ENCODE measurements at places on chromosomes 12 and 14.

DNA sequence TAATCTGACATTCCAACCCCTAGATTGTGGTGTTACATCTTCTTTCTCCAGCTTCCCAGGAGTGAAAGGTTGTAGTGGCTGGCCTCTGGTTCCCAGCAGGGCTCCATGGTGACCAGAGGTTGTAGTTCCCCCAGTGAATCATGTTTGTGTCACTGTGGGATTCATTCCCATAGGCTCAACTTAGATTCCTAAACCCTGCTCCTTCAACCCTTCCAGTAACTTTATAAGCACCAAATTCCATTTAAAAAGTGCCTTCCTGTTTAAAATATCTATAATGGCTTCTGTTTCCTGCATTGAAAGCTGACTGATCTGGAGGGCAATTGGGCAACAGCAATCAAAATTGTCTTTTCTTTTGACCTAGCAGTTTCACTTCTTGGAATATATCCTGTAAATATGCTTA lies 40.5 kb upstream of the TBC1D15 start:
- DNase-seq: no peak

GRCh38 chr12:102593134-102593533 lies 112.8 kb upstream of the IGF1 start:
- DNase-seq: no peak

DNA sequence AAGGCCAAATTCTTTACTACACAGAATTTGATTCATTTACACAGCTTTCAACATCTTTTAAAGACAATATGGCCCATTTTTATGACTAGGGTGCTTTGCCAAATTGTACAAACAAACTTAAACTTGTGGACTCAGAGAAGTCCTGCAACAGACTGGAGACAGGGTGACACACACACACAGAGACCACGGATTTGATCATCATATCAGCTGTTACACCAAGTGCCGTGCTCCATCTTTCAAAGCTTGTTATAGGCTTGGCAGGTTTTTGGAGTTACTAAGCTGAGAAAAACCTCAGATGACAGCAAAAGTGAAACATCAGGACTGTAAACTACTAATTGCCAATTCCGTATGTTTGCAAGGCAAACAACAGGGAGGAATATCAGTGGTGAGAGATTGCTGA lies 811.7 kb downstream of the GALC start:
- no peak for DNase-seq

- DNase-seq: peak; percentile 75
Observed at GRCh38 chr12:4276524-4277204, 3.1 kb downstream of the CCND2 start.

DNA sequence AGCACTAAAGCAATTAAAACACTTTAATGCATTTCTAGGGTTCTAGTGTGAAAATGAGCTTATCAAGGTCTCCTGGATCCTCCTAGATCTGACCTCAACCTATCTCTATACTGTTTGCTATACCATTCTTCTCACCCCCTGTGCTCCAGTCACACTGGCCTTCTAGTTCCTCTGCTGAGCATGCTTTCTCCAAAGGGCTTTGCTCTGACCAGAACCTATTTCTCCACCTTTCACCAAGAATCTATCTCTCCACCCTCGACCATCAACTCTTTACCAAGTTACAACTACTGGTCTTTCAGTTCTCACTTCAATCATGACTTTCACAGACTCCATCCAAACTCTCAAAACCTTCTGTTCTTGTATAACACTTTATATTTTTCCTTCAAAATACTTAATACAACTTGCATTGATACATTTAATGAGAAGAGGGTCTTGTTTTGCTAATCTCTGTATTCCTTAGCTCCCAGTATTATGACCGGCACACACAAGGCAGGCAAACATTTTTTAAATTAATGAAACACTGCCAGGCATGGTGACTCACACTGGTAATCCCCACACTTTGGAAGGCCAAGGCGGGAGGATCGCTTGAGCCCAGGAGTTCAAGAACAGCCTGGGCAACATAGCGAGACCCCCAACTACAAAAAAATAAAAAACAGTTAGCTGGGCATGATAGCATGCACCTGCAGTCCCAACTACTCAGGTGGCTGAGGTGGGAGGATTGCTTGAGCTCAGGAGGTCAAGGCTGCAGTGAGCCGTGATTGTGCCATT lies 22.8 kb downstream of the PPP1R12A start:
- DNase-seq: no peak

DNA sequence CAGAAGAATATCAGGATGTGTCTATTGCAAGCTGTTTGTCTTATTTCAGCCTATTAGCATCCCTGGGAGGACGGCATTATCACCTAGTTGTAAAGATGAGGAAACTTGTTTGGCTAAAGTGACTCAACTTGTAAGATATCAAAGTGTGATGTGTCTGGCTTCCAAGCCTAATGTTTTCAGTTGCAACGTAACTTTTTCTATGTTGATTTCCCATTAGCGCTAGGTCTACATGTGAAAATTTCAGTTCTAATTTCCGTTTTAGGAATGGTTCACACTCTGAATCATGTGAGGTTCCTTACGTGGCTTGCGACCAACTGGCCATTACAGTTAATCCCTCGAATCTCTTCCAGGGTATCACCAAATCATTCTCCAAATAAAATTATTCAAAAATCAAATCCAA lies 58.0 kb downstream of the LLPH start:
- no peak for DNase-seq

- no peak for DNase-seq
Observed at GRCh38 chr14:67242168-67242420, 859 bp downstream of the PALS1 start.

GRCh38 chr14:105390849-105391500 lies 7.4 kb upstream of the TEX22 start:
- DNase-seq: no peak

- no peak for DNase-seq
Observed at GRCh38 chr14:99407416-99407815, 73.2 kb downstream of the SETD3 start.

DNA sequence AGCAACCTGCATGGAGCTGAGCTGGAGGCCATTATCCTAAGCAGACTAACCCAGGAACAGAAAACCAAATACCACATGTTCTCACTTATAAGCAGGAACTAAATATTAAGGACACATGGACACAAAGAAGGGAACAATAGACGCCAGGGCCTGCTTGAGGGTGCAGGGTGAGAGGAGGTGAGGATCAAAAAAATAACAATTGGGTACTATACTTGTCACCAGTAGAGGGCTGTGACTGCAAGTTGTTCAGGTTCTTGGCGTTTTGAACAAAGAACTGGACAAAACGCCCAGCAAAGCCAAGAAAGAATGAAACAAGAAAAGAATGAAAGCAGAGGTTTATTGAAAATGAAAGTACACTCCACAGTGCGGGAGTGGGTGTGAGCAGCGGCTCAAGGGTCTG lies 208.5 kb upstream of the NEDD1 start:
- no peak for DNase-seq

DNA sequence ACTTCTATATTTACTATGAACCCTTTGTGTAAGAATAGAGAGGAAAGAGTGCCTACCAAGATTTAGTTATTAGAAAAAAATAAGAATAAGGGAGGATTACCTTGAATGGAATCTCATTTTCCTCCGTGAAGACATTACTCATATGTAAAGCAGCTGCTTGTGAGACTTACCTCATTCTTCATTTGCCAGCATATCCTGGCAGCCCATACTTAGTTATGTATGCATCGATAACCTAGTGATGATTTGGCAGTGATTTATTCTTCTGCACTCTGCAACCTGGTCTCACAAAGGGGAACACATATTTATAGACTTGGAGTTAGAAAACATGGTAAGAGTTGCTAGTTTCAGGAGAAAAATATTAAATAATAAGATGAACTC lies 56.8 kb downstream of the LRFN5 start:
- no peak for DNase-seq

- DNase-seq: peak; percentile 75
Observed at GRCh38 chr12:7439579-7440505, 4.1 kb downstream of the CD163L1 start.

DNA sequence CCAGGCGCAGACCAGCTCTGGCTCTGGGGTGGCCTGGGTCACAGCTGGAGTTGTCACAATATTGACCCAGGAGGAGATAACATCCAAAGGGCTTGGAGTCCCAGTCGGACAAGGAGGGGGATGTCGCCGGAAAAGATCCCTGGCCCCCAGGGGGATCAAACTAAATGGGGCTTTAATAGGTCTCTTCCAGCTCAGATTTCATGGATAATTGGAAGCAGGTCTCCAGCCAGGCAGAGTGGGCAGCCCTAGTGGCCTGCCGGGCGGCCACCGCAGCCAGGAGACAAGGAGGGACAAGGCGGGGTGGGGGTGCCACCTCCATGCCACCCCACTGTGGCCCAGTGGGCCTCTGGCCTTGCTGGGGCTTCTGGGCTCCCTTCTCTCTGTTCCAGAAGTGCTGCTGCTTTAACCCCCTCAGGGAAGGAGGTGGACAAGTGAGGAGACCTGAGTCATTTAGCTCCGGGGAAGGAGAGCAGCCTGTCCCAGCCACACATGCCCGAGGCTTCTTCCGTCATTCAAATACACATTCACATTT lies 23.1 kb upstream of the PGF start:
- DNase-seq: no peak

DNA sequence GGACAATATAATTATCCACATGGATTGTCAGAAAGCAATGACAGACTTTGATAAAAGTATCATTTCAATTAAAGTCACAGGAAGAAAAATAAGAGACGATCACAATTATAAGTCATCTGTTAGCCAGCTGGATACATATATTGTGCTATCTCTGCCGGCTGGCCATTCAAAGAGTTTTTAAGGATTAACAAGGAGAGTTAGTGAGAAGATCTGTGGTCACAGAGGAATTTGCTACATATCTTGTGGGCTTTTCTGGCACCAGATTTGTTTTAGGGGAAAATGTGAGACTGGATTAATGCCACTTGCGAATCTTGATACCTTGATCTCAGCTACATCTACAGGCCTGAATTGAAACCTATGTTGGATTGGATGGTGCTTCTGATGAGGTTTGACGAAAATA lies 90.9 kb upstream of the MANSC4 start:
- no peak for DNase-seq

GRCh38 chr12:6335451-6336078 lies 6.3 kb downstream of the TNFRSF1A start:
- no peak for DNase-seq

DNA sequence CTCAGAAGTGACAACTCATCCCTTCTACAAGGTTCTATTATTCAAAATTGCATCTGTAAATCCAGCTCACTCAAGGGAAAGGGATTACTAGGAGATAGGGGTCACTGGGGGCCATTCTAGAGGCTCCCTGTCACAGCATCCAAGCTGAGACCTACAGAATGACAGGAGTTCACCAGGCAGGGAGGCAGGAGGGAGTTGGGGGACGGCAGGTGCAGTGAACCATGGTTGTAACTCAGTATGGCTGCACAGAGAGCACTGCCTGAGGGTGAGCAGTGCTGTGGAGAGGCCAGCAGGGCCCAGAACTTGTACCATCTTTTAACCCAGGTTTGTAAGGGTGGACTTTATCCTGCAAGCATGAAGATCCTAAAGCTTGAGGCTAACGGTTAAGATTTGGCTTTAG lies 37.9 kb upstream of the SINHCAF start:
- DNase-seq: peak; percentile 18

DNA sequence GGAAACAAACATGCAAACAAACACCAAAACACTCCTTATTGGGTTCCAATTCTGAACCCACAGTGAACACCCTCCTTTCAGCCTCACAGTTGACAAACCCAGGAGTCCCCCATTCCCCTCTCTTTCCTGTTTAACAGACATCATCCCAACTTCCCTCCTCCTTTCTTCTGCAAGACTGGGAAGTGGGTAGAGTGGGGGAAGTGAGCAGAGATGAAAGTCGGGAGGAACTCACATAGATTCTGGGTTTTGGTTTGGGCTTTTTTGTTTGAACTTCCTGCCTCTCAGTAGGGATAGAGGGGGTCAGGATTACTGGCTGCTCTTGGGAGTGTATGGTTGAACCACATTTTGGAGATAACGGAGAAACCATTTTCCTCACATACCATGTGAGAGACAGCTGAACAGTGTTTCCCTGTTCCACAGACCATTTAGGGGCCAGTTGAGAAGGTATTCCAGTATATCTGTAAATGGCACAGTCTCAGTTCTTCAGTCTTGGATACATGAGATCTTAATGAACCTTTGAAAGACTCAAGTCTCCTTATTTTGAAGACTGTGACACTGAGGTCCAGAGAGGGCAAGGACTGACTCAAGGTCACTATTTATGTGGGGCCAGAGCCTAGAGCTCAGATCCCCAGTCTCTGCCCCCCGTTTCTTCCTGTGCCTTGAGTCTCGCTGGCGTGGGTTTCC lies 3.9 kb upstream of the GPR84 start:
- peak; percentile 16 for DNase-seq

GRCh38 chr12:11970155-11970520 lies 100.6 kb upstream of the BCL2L14 start:
- no peak for DNase-seq

DNA sequence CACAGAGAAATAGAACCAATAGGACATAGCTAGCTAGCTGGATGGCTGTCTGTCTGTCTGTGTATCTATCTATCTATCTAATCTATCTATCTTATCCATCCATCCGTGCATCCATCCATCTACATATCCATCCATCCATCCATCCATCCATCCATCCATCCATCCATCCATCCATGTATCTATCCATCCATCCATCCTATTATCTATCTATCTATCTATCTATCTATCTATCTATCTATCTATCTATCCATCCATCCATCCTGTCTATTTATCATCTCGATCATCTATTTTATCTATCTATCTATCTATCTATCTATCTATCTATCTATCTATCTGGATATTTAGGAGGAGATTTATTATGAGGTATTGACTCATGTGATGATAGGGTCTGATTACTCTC lies 84.9 kb downstream of the DNAH10 start:
- DNase-seq: no peak

DNA sequence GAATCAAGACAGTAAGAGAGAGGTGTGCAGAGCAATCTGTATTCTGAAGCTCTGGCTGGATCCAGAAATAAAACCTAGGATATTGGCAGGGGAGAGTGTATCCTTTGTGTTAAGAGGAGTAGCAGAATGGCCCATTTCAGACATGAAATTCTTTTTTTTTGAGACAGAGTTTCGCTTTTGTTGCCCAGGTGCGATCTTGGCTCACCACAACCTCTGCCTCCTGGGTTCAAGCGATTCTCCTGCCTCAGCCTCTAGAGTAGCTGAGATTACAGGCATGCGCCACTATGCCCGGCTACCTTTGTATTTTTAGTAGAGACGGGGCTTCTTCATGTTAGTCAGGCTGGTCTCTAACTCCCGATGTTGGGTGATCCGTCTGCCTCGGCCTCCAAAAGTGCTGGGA lies 6.1 kb upstream of the SRGAP1 start:
- DNase-seq: no peak

GRCh38 chr14:59870277-59871165 lies at the start of gene RTN1:
Gene RTN1 (minus strand): TSS chr14:59870776. CDS start chr14:59870630, 146 bp downstream.
- DNase-seq: peak; percentile 83

- DNase-seq: peak; percentile 33
Observed at GRCh38 chr12:1606021-1606622, 11.7 kb upstream of the FBXL14 start.

Measured in right kidney (tissue), 9 donors.